ENCODE measurements at places on chromosomes 7 and 10.

DNA sequence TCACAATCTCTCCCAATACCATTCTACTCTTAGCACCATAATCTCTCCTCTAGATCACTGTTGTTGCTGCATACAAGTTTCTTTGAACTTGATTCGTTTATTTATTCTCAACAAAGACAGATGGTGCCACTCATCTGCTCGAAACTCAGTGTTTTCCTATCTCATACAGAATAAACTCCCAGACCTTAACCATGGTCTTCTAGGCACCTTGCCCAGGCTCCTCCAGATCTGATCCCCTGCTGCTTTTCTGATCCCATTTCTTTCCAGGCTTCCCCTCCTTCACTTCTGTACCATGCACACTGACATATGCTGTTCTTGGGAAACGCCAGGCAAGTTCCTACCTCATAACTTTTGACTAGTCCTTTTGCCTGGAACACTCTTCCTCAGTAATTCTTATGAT lies 645.7 kb downstream of the DNAJB9 start:
- no peak for DNase-seq

DNA sequence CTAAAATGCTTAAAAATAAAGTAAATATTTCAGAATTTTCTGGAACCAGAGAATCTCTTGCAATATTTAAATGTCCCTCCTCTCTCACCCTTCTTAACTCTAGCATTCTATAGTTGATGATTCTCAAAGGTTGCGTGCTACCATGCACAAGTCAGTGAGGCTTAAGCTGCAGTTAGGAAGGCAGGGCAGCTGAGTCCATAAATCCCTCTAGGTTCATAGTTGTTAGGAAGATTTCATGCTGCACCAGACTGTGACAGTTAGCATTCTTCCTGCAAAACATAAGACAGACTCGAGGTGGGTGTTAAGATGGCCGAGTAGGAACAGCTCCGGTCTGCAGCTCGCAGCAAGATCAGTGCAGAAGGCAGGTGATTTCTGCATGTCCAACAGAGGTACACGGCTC lies 70.6 kb downstream of the MET start:
- no peak for DNase-seq

GRCh38 chr7:151114151-151115090 lies 28.1 kb downstream of the AGAP3 start:
- no peak for DNase-seq

- peak; percentile 51 for DNase-seq
Measured at GRCh38 chr10:78258323-78259030, 224.8 kb downstream of the RPS24 start.

DNA sequence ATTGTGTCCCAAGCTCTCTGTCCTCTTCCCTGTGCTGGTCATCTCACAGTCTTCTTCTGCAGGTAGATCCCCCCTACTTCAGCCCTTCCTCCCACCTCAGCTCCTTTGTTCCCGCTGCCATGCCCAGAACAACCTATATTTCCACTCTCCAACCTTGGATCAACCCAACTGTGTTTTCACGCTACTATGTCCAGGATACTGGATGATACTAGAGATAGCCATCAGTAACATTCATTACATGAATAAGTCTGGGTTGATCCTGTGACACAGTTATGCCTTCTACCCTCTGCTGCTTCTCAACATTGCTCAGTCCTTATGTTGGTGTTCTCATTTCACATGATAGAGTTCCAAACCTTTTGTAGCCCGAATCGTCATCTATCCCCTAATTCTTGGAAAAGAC lies 286.4 kb downstream of the ZEB1 start:
- no peak for DNase-seq

GRCh38 chr10:47175181-47176123 lies 124.5 kb upstream of the GDF10 start:
- DNase-seq: peak; percentile 79

DNA sequence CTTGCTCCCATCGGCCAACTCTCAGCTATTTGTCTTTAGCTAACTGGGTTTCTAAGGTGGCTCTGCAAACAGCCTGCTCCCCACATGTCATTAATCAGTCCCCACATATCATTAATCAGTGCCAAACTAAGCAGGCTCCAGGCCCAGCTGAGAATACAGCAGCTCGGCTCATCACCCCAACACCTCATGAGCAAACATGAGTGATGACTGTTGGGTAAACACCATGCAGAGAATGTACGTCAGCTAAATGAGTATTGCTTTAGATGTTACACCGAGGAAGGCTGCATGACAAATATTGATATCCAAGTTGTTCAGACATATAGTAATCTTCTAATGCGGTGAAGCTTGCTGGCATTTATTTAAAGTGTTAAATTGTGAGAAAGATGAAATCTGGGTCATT lies 187.5 kb upstream of the AOAH start:
- DNase-seq: no peak

- DNase-seq: no peak
Measured at GRCh38 chr7:77529279-77529678, 7.8 kb upstream of the PTPN12 start.

- no peak for DNase-seq
Measured at GRCh38 chr7:111853201-111853990, 291.1 kb upstream of the IMMP2L start.

DNA sequence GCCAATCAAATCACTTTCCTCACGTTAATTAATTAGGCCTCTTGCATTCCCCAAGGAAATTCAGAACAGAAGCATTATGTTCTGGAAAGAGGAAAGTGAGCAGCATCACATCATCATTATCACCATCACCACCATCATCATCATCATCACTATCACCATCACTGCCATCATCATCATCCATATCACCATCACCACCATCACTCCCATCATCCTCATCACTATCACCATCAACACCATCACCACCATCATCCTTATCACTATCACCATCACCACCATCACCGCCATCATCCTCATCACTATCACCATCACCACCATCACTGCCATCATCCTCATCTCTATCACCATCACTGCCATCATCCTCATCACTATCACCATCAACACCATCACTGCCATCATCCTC lies 31.4 kb upstream of the PLXNA4 start:
- no peak for DNase-seq

DNA sequence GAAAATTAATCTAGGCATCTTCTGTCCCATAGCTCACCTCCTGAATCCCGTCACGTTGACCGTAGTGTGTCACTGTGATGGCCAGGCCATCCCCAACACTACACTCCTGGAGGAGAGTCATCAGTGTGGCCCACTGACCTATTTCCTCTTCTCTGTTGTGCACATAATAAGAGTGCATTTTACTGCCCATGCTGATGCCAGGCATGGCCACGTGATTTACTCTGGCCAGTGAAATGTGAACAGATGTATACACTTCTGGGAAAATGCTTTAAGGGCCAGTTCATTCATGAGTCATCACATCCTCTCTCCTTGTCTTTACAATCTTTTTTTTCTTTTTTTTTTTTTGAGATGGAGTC lies 101.9 kb upstream of the PIP4K2A start:
- DNase-seq: no peak

DNA sequence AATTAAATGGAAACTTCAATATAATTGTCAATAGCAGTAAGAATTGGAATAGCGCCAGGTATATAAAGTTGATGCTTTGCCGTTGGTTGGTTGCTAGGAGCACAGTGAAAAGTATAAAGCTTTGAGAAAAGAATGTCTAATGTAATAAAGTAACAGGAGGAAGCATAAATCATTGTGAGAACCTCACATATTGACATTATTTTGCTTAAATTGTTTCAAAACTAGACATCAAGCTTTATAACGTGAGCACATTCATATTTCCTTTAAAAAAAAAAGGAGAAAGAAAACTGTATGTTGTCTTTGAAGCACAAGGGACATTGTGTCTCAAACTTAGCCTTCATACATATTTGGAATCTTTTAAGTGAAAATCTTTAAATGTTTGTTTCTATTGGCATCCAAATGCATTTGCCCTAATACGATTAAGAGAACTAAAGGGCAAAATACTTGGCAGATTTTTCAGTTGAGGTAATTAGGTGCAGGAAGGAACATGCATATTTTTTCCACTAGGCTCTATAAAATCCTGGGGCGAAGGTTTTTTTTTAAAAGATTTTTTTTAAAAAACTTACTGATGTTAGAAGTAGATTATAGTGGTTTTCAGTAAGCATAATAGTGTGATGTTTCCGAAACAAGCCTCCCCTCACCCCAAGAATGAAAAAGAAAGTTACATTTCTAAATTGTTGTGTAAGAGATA lies 92.4 kb downstream of the ARID5B start:
- DNase-seq: no peak

DNA sequence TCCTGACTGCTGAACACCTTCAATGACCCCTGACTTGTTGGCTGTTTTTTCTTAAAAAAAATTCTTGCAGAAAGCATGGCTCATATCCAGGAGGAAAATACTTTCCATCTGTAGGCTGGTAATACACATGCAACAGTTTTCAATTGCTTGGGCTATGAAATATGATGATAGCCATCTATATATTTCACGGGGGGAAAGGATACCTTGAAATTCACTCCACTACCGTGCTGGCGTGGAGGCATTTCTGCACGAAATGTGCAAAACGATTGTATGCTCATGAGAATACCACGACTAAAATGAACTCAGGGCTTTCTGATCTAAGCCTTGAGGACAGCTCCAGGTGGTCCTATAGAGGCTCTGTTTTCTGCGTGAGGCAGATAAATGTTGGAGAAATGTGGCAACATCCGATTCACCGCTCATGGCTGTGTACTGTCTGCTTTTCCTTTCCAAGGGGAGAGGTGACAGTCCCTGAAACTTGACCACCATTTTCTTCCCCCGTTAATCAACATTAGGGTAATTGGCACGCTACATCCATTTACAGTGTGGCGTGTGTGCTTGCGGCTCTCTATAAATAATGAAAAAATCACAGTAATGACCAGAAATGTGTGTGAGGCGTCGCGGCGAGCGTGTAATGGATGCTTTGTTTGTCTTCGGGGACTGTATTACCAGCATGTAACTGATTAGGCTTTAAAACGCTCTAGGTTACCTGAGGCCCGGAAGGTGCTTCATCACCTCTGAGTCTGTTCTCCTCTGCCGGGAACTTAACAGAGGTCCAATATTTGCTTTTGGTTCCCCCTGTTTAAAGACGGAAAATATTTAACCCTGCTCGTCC lies 12.8 kb upstream of the CARD11 start:
- no peak for DNase-seq

- no peak for DNase-seq
Measured at GRCh38 chr7:21358648-21359047, 69.2 kb upstream of the SP4 start.

GRCh38 chr10:34729619-34730018 lies 85.5 kb downstream of the PARD3 start:
- no peak for DNase-seq

DNA sequence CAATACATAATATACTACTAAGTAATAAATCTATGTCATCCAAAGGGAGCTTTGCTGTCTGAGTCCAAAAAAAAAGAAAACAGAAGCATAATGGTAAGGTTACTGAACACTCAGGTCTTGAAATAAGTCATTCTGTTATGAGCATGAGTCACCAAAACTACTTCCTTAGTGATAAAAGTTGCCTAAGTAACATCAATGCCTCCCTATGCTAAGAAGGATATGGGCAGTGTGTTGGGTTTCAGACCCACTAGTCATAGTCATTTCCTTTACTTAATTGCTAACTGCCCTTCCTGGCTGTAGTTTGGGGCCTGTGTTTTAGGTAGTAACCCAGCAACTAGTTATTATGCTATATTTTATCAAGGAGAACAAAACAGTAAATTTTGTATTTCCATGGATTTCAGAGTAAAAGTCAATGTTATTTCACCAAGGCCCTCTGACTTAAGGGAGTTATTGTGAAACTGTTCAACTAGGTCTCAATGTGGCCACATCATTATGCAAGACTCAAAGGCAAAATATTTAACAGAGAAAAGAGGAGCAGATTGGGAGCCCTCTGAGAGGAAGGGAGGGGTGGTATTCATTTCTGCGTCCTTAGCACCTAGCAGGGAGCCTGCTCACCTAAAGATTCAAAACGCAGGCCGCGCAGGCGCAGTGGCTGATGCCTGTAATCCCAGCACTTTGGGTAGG lies 11.7 kb upstream of the VIM start:
- DNase-seq: no peak

- peak; percentile 74 for DNase-seq
Measured at GRCh38 chr7:101913851-101914250, 96.4 kb downstream of the CUX1 start.

DNA sequence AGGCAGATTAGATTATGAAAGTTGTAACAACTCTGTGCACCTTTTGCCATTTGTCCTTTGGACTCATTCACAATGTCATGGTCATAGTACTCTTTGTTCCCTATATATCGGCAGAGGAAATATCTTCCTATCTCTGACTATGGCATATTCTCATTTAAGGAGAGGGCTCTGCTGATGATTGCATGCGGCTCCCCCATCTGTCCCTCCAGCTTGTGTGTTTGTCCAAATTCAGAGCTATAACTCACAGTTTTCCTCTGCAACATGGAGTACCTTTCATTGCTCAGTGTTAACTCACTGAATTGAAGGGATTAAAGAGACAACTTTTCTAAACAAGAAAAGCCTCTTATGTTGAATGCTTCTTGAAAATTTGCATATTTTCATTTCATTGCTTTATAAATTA lies 145.5 kb downstream of the OTUD1 start:
- DNase-seq: no peak

GRCh38 chr7:30433506-30433905 lies 45.1 kb downstream of the NOD1 start:
- no peak for DNase-seq

DNA sequence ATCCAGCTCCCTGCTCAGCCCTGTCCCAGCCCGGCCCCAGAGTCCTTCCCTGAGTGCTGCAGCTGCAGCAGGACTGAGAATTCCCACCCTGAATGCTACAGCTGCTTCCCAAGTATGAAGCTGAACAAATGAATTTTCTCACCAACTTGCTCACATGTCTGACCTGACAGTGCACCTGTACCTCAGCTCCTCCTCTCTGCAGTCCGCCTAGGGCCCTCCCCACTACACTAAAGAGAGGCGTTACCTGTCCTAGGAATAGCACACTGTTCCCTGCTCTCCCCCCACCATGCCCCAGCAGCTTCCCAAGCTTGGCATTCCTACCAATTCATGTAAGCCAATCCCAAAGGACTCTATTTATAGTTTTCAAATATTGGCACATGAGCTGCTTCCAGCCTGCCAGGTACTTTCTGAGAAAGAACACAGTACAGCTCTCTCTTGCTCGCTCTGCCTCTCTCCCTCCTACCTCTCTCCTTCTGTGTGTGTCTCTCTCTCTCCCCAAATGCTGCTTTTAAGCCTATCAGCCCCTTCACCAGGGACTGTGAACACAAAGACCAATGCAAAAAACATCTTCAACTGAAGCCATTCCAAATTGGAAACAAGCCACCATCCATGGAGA lies 400.1 kb downstream of the TNS3 start:
- peak; percentile 89 for DNase-seq

GRCh38 chr10:31723106-31723750 lies 205.4 kb downstream of the ARHGAP12 start:
- DNase-seq: no peak

- no peak for DNase-seq
Measured at GRCh38 chr7:108196004-108196403, 65.8 kb upstream of the LAMB4 start.

GRCh38 chr10:79940431-79940830 lies 8.5 kb downstream of the SFTPD start:
- DNase-seq: no peak

GRCh38 chr10:69574571-69574978 lies 1.4 kb upstream of the NEUROG3 start:
- DNase-seq: no peak

GRCh38 chr10:29895456-29895855 lies 163.9 kb downstream of the JCAD start:
- DNase-seq: peak; percentile 2

- DNase-seq: peak; percentile 10
Measured at GRCh38 chr10:126950401-126951105, 45.3 kb downstream of the DOCK1 start.

GRCh38 chr7:20624666-20625385 lies 9.4 kb downstream of the ABCB5 start:
- DNase-seq: no peak

Measured in G401 (cell line).